ENCODE measurements at places on chromosomes 5 and 9.

DNA sequence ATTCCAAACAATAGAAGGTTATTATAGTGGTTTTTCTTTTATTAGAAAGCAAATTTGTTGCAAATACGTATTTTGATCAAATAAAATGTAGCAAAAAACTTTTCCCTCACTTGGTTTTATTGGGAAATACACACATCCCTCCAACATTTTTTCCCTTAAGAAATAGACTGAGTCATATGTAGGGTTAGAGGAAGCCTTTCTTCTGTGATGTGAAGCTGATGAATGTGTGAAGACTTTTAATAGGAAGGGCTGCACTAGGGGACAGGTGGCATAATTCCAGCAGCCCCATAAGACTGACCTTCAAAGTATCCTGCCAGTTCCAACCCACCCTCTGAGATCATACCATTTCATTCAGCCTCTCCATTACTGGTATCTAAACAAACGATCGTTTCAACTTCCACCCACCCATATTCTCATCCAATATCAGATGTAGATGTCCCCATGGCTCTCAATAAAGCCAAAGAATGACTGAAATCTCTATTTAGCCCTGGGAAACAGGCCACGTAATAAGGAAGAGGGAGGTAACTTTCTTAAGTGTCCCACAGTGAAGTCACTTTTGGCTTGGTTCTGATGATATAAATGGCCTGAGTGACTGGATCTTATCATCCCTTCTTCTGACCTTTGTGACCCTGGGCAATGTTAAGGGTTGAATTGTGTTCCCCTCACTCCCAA, 64.7 kb upstream of the LPAR1 start:
- no peak for DNase-seq

- DNase-seq: no peak
Observed at GRCh38 chr5:67043796-67044511, 152.6 kb downstream of the CD180 start.

DNA sequence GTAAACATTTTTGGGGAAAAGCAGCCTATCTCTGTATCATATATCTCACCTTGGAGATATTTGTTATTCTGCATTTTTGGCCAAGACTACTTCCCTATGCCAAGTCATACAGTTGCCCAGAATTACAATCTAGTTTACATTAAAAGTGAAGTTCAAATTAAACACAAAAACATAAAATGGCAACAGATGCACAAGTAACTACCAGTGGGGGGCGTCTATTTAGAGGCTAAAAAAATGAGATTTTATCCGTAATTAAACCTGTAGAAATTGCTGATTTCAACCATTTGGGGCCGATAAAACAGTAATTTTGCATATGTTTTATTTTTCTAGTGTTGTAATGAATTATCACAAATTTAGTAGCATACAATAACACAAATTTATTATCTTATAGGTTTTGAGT, 787.1 kb upstream of the CHD1 start:
- no peak for DNase-seq

GRCh38 chr9:131798246-131798645, 58.4 kb upstream of the RAPGEF1 start:
- DNase-seq: no peak

DNA sequence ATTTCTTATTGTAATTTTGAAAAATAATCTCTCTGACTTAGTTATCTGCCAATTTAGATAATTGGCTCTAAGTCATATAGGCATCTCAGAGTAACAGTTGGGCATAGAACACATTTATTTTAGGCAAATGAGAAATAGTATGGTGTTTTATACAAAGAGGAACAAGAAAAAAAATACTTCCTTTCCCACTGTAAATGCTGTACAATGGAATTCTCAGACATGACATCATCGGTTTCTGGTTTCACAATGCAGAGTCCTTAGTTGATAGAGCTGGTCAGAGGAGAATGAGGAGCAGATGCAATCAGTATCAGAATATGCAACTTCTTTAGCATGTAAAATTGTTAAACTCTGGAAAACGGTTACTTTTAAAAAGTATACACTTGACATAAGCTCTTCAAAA, 49.4 kb downstream of the PLK2 start:
- DNase-seq: peak; percentile 88

GRCh38 chr9:92385953-92386352, 18.4 kb downstream of the OGN start:
- DNase-seq: no peak

DNA sequence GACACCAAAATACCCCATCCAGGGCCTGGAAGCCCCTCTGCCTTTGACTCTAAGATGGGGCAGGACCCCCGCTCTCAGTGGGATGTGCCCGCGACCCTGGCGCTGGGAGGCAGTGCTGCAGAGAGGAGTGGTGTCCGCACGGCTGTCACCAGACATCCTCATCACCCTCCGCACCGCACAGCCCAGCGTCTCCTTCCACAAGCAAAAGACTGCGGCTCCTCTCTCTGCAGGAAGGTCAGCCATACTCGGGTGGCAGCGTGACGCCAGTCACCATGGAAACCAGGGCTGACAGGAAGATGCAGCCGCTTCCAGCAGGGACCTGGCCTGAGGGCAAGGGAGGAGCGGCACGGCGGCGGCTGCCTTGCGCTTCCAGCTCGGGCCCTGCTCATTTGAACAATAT, 17.1 kb upstream of the SLC6A3 start:
- no peak for DNase-seq

- DNase-seq: peak; percentile 59
Observed at GRCh38 chr9:109574061-109574882, 76.2 kb upstream of the PTPN3 start.

DNA sequence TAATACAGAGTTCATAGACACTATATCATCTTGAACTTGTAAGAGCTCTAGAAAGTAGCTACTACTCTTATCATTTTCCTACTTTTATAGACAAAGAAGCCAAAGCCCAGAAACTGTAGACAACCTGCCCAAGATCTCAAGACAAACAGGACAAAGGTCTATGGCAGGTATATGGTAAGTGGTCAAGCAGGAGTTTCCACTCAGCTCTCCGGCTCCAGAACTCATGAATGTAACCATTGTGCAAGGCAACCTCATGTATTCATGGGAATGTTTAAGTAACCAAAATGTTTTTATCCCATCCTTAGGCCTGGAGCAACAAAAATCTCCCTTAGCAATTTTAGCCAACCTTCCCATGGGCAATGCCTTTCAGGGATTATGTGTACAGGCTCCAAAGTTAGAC, 163.4 kb upstream of the PUM3 start:
- no peak for DNase-seq

DNA sequence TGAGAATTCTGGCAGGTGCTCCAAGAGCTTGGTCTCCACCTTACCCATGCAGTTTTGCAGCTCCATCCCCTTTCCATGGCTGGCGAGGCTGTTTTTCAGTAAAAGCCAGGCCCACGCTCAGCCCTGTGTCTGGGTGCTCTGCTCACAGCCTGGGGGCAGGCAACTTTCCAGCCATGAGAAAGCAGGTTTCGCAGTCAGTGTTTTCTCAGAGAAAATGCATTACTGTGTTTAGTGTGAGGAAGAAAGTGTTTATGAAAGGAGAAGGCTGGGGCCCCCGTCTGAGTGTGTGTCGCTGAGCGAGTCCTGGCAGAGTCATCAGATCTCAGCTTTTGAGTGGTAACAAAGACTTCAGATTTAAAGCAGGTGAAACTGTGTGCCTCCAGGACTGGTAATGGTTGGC, 248.1 kb downstream of the IRX1 start:
- DNase-seq: no peak

DNA sequence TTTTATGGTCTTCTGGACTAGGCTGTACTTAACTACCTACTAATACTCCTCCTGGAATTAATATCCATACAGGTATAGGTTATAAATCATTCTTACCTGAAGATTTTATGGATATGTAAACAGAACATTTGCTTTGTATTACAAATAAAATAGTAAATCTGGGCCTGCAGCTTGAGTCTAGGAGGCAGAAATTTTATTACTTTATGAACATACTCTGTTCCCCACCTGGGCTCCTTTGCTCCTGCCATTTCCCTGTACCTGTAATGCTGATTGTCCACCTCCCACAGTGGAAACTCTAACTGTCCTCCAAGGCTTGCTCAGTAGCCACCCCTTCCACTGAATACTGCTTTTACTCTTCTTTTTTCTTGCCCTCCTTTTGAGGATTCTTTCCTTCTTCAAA, 108.0 kb downstream of the PAM start:
- DNase-seq: no peak

- no peak for DNase-seq
Observed at GRCh38 chr5:1179383-1179715, 22.0 kb upstream of the SLC6A19 start.

GRCh38 chr9:127036437-127036836, 86.0 kb downstream of the ANGPTL2 start:
- no peak for DNase-seq

GRCh38 chr5:128241051-128241695, 157.6 kb downstream of the SLC12A2 start:
- DNase-seq: no peak

DNA sequence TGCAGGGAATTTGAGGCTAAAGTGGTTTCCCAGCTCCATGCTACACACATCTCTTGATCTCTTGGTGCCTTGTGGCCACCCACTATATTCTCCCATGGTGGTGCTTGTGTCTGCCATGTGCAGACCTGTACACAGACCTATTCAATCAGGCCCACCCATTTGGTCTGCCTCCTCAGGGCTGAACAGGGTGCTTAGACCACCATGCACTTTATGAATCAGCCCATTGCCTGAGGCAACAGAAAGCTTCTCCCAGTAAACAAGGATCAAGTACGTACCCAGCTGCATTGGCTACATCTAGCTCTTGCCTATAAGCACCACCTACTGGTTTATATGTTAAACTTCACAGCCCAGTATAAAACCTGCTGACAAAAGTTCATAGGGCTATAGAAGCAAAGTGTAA, 664.3 kb upstream of the EDIL3 start:
- peak; percentile 25 for DNase-seq

- DNase-seq: no peak
Observed at GRCh38 chr5:154788212-154788611, 33.0 kb downstream of the LARP1 start.

DNA sequence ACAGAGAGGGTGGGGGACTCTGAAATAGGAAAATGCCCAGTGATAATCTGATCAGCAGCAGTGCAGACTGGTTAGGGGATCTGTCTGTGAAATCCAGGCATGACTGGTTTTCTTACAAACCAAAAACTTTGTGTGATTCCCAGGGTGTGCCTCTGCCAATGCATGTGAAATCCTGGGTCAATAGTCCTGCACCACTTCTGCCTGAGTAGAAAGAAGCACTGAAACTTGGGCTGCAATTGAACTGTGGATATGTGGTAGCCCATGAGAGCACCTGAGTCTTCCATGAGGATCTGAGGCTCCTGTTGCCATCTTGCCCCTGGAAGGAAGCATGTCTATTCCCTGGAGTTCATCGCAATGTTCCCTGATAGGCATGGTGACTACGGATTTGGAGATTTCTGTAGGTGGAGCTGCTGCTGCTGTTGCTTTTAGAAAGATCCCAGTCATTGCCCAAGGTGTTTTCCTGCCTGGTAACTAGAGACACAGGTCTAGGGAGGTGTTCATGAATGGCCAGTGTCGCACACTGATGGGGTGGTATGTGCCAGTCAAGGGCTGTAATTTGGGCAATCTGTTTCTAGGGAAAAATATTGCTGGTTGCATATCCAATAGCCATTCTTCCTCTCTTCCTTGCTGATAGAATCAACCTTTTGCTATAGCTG, 146.7 kb downstream of the CARTPT start:
- no peak for DNase-seq

DNA sequence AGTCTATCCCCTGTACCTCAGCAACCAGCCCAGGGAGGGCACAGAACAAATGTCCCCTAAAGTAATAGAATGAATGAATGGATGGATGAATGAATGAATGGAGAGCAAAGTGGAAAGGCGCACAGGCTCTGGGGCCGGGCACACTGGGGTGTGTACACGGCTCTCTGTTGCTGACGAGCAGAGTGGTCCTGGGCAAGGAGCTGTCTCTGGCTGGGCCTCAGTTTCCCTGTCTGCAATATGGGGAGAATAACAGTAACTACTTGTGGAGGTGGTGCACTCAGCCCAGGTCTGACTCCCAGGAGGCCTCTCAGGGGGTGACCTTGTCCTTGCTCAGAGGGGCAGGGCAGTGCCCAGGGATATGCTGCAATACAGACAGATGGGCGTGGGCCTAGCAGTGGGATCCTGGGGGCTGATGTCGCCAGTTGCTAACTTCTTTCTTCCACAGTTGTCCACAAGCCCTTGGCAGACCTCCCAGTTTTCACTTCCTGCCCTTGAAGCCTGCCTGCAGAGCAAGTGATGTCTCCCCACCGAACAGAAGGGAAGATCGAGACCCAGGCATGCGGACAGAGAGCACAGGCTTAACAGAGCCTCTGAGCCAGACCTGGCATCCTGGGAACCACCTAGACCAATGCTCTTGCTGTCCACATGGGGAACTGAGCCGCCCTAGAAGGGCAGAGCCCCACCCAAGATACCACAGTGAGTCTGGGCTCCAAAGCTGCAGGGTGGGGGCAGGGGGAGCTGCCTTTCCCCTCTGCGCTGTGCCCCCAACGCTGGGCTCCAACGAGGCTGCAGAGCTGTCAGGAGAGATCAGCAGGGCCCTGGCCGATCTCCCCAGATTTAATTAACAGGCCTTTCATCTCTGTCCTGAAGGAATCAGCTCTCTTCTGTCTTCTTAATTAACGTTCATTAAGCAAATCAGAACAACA, 13.6 kb upstream of the LAMC3 start:
- DNase-seq: peak; percentile 21

GRCh38 chr9:79325501-79325900, 246.3 kb upstream of the TLE4 start:
- peak; percentile 90 for DNase-seq

- no peak for DNase-seq
Observed at GRCh38 chr9:33988219-33988890, 60.3 kb downstream of the UBAP2 start.

DNA sequence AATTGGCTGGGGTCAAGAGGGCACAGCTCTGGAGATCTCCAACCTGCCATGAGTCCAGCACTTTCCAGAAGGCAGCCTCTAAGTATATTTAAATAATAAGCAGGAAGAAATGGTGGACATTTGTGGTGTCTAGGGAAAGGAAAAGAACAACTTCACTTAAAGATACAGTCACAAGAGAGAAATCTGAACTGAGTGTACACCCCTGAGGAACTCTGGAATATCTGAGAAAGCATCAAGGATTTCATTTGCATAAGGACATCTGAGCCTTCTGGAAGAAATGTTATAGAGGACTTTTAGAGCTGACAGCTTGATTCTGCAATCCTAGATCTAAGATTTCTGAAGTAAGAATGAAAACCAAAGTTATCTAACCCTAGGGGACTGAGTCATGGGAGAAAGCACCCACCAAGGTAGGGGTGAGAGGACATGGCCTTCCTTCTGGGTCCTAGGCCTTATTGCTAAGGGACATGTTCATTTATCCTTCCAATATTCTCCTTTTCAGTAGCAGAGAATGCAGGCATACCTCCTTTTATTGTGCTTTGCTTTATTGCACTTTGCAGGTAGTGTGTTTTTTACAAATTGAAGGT, 253.4 kb upstream of the SLC24A2 start:
- DNase-seq: no peak

DNA sequence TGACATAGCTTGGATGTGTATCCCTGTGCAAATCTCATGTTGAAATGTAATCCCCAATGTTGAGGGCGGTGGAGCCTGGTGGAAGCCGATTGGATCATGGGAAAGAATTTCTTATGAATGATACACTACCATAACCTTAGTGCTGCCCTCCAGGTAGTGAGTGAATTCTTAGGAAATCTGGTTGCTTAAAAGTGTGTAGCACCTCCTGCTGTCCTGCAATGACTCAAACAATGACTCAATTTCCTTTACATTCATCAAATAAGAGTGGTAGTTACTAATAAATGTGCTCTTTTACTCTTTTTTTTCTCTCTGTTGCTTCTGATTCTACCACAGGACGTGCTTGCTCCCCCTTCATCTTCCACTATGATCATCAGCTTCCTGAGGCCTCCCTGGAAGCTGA, 1696.0 kb upstream of the CDH9 start:
- DNase-seq: no peak
